Activated CD4-positive, CD25-positive, alpha-beta regulatory T cell treated with anti-CD3 and anti-CD28 coated beads, Interleukin-2, amount 50 U/mL, for 24 hours (primary cell): ENCODE measurements at places on chromosomes 5 and 9.

DNA sequence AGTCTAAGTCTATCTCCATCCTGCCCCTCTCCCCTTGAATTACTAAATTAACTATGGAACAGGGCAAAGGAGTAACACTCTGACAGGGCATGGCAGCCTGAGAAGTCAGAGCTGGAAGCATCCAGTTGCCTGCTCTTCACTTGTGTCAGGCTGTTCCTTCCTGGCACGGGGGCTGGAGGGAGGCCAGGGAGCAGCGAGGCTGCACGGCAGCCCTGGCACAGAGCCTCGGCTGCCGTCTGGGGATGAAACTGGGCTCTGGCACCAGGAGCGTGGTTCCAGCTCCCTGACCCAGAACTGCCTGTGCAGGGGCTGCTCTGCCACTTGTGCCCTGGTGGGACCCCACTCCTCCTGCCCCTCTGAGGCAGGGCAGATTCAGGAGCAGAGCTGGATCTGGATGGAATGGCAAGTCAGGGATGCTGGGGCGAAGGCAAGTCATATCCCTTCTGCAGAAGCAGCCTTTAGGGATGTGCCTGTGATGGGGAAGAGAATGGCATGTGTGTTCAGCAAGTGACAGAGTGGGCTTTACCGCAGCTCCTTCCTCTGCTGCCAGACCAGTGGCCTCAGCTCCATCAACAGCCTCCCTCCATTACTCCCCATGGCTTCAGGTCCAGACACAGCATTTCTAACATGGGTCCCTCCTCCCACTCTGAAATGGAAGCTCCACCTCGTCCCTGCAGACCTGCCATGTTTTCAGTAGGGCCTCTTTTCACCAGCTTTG lies 42.2 kb upstream of the PDE8B start:
- ATAC-seq: no peak

GRCh38 chr5:142977363-142978051 lies 207.3 kb downstream of the ARHGAP26 start:
- peak; percentile 60 for ATAC-seq

- peak; percentile 72 for ATAC-seq
Measured at GRCh38 chr5:137737349-137738131, 1.7 kb upstream of the KLHL3 start.

DNA sequence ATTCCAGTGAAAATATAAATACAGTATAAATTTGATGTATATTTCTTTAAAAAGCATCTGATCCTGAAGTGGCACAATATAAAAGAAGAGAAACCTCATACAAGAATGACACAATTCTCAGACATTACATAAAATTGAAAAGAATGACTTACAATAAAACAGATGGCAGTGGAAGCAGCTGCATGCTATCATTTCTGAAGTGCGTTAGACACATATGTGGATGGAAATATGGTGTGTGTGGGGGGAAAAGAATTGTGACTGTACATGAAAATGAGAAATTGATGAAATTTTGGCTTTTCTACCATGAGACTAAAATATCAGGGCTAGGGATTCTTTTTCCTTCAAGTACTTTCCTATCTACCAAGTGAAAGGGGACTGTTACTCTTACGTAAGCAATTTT lies 45.9 kb upstream of the CDH18 start:
- no peak for ATAC-seq

DNA sequence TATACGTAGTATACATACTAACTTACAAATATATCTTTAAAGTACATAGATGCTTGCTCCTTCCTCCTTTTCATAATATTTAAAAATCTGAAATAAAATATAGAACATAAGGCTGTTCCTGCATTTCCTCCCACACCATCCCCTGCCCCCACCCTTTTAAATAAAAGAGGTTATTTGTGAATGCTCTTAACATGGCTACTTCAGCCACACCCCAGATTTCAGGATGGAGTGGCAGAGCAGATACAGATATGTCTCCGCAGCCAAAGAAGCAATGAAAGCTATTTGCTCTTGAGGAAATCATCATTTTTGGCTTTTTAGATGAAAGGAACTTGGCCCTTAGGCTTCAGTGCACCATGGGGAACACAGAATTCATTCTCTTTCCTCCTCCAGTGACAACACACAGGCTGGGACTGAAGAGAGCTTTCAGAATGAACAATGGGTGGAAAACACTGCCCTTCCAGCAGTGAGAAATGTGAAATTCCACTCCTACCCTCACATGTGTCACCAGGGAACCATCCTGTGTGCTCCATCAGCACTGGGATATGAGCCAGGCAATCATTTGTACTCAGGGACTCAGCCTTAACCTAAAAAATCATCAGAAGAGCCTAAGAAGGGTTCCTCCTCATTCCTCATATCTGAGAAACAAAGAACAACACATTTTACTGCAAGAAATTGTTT lies 134.3 kb downstream of the PPP2R2B start:
- no peak for ATAC-seq

GRCh38 chr9:30744871-30745270 lies 1639.6 kb upstream of the ACO1 start:
- ATAC-seq: no peak
